Activated CD4-positive, alpha-beta T cell treated with anti-CD3 and anti-CD28 coated beads, Interleukin-2, amount 10 ng/mL, durations not matched to agents 24 days and 14 days (primary cell): ENCODE measurements at places on chromosomes 12 and 14.
A peak's percentile ranks its signal among the peaks of the same experiment; 100 is the strongest.

GRCh38 chr12:60842181-60842580 lies 1246.4 kb downstream of the SLC16A7 start:
- no peak for DNase-seq

GRCh38 chr12:3904999-3905398 lies 31.8 kb upstream of the PARP11 start:
- peak; percentile 67 for DNase-seq

GRCh38 chr12:127060310-127060847 lies 1206.6 kb upstream of the TMEM132C start:
- no peak for DNase-seq

DNA sequence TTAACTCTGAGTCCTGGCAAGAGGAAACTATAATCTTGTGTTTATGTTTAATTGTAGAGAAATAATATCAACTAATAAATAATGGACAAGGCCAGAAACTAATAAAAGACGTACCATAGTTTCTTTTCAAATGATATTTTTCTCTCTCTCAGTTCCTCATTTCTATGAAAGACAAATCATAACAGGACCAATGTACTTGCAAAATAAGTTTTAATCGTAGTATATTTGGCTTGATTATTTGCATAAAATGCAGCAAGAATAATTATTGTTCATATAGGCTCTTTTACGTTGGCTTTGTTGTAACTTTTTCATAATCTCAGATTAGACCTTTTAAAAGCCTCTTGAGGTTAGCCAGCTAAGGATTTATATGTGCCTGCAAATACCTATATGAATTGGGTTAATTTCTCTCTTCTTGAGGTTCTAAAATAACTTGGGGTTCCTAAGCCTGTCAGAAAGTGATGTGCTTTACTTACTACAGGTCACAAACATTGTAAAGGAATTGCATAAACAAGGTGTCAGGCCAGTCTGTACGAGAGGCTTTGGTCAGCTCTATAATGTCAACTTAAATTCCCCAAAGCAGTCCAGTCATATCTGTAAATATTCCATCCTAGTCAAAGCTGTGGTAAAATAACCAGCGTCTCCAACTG lies 152.8 kb upstream of the PTPRQ start:
- no peak for DNase-seq

DNA sequence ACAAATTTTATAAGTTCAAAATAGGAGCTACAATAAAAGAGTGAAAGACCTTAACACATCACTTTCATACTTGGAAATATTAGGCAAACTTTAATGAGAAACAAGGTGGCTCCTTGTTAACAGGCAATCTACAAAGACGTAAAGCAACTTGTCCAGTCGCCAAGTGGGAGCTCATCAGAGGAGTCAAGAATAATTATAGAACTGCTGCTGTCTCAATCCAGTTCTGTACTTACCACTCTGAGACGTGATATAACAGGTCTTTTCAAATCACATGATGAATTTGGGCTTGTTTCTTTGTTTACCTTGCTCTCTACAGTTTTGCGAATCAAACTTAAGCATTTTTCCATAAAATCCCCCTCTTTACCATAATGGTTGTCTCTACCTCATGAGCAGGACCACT lies 3.6 kb downstream of the YBX3 start:
- no peak for DNase-seq

GRCh38 chr14:105602799-105603793 lies 76.7 kb downstream of the TMEM121 start:
- peak; percentile 50 for DNase-seq

DNA sequence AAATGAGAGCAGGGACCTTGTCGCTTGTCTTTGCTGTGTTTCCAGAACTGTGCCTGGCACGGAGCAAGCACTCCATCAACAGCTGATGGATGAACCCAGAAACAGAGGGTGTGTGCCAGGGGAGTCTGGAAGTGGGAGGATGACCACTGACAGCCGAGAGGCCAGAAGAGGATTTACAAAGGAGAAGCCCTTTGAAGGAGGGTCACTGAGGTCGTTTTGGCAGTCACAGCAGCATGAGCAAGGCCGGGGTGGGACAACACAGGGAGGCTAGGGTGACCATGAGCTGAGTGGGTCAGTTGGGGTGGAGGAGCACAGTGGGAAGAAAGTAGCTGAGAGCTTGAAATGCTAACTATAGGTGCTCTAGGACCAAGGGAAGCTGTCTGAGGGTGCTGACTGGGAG lies 199.6 kb downstream of the NTF3 start:
- no peak for DNase-seq

DNA sequence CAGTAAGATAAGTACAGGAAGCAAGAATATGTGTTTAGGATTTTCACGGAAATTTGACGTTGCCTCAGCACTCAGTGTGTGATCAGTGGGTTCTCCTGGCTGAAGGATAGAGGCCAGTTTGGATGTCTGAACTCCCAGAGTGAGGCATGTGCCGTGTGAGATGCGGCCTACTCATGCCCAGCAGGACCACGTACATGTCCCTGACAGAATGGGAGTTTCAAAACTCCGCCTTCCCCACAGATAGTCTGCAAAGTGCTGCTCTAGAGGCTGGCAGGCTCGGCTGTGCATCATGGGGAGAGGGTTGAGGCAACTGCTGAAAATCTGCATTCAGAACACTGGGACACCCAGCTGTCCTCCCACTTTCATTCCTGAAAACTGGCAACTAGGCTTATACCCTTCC lies 58.3 kb downstream of the NINJ2 start:
- no peak for DNase-seq

GRCh38 chr12:113875691-113876090 lies 90.4 kb downstream of the RBM19 start:
- no peak for DNase-seq
